Activated T-helper 1 cell treated with anti-CD3 and anti-CD28 coated beads, Interleukin-2, amount 50 U/mL, for 16 hours (primary cell): ENCODE measurements at places on chromosomes 7 and 10.

DNA sequence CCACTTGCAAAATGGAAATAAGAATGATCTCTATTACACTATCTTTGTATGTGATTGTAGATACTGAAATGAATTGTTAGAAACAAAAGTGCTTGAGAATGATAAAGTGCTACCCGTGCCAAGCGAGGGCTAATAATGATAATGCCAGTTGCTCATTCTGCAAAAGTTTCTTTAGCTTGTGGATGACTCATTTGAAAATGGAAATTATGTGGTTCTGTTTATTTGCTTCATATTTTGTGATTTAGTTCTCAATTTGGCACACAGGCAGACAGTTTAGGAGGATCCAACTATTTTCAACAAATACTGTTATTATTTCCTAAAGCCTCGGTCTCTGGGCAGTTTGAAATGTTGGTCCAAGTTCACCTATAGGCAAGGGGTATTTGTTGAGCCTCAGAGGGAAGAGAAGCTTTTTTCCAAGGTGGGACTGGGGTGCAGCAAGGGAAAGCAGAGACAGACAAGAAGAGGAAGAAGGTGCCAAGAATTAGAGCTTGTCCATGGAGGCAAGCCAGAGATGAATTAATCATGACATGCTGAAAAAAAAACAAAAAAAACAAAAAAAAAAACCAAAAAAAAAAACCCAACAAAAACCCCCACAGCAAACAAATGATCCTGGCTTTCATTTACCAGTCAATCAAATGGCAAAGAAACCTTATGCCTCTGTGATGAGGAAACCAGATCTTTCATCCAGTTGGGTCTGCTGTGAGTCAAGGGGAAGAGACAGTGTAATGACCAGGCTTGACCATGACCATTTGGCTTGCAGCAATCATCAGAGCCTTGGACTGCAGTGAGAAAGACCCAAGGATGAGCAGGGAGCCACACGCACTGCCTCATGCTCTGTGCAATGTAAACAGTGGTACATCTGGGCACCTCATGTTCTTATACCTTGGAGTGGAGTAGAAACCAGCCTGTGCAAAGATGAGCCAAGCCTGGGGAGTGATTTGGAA is 285.0 kb upstream of the HABP2 start:
- no peak for DNase-seq

- DNase-seq, result no peak
Observed at GRCh38 chr7:44956157-44956766, 22.6 kb downstream of the MYO1G start.

GRCh38 chr7:22561321-22561811 is 61.4 kb upstream of the STEAP1B start:
- no peak for DNase-seq

DNA sequence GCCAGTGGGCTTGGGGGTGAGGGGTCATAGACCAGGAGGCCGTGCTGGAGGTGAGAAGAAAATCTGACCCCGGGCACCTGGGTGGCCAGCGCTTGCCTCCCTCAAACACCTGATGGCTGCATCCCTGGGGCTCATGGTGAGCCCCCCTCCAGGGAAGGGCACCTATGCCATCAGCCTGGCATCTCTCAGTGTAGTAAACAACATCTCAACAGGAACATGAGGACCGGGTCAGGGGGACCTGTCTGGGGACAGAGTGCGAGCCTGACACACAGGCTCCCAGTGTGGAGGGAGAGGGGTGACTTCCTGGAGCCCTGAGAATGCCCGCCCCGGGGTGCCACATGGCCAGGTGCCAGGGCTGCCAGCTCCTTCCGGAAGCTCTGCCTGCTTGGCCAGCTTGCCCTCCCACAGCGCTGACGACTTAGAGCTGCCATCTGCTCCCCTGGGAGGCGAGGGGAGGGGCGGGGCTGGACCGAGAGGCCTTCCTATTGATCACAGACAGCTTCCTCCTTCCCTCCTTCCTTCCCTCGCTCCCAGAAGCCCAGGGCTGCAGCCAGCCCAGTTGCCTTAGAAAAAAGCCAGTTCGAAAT is 12.3 kb downstream of the STX1A start:
- DNase-seq, result no peak

DNA sequence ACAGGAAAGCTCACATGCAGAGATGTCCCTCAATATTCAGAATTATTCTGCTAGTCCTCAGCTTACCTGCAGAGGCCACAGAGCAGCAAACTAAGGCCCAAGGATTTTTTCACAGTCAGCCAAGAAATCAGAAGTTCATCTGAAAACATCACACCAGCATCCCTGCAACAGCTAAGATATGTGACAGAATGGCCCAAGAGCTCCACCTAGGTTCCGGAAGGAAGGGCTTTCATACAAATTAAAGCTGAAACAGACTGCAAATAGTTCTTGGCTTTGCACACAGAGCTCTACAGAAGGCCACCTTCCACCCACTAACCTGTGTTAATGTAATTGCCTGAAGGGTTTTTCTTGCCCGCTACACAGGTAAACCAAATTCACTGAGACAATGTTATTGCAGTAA is 438.8 kb upstream of the C7orf33 start:
- DNase-seq, result no peak

DNA sequence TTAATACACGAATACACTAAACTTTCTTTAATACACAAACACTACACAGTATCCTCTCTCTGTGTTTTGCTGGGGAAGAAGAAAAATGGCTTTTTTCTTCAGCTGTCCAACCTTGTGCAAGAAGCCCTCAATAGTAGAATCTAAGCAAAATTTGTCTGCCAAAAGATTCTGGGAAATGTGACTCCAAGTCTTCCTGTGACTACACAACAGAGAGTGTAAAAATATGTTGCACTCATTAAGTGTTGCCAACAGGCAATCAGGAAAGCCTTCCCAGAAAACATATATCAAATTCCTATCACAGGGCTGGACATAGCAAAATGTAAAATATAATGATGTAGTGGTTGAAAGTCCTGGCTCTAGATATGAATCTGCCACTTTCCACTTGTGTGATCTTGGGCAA is 825.1 kb upstream of the ZWINT start:
- DNase-seq, result no peak

DNA sequence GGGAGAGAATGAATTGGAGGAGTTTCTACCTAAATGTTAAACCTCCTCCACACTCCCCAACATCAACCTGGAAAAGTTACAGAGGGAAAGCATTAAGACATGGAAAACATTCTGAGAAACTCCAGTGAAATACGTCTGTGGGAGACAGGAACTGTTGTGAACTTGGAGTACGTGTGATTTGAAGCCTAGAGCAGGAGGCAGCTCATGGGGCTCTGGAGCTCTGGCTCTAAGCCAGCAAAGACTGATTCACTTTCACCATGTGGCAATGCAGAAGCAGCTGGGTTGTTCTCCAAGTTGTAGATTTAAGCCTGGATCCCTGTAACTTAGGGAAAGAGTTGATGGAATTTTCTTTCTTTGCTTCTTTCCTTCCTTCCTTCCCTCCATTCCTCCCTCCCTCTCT is 503.2 kb downstream of the NRG3 start:
- DNase-seq, result no peak

DNA sequence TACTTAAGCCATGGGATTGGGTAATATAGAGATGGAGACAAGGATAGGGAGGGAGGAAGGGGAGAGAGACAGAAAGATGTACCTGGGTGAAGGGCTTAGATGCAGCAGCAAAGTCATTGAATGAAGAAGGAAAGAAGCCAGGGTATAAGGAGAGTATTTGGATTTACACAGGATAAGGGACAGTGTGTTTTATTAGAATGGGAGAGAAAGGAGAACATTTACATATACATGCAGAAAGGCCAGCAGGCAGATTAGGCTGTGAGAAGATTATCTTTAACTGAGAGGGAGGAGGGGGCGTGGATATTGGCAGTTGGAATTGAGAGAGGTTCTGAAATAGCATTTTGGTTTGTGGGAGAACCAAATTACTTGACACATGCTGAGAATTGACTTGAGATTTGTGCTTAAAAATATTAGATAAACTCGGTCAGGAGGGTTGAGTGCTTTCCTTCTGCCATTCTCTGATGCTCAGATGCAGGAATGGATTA is 161.5 kb upstream of the ZNF804B start:
- DNase-seq, result no peak

GRCh38 chr7:112266595-112267270 is 60.2 kb downstream of the ZNF277 start:
- no peak for DNase-seq

DNA sequence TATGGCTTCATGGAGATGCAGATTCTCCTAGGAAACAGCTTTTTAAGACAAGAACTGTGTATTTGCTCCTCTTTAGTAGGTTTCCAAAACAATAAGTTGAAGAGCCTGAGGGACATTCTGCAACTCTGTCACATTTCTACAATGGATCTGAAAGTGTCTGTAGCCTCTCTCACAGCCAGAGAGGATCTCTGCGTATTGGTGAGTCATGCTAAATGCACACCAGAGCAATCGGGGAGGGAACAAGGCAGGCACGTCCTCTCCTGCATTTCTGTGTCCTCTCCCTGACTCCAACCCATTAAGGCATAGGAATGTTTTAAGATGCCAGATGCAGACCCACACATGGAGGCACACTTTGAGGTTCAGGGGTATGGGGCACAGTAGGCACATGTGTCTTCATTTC is 1126.4 kb upstream of the GHITM start:
- no peak for DNase-seq
